ENCODE measurements at places on chromosomes 16 and 17.

DNA sequence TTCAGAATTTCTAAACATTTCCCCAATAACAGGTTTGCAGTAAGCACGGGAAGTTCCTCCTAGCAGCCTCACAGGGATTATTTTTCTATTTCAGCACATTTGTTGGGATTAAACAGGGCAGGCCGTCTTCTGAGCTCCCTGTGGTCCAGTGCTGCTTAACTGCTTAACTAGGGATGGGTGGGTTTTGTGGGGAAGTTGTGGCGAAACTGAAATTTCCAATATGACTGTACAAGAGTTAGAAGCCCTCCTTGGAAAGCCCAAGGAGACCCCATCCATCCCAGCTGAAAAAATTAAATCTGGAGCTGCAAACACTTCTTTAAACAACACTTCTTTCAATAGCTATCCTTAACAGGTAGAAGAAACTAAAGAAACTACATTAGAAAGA is 22.2 kb downstream of the FAM117A start:
- DNase-seq: no peak

DNA sequence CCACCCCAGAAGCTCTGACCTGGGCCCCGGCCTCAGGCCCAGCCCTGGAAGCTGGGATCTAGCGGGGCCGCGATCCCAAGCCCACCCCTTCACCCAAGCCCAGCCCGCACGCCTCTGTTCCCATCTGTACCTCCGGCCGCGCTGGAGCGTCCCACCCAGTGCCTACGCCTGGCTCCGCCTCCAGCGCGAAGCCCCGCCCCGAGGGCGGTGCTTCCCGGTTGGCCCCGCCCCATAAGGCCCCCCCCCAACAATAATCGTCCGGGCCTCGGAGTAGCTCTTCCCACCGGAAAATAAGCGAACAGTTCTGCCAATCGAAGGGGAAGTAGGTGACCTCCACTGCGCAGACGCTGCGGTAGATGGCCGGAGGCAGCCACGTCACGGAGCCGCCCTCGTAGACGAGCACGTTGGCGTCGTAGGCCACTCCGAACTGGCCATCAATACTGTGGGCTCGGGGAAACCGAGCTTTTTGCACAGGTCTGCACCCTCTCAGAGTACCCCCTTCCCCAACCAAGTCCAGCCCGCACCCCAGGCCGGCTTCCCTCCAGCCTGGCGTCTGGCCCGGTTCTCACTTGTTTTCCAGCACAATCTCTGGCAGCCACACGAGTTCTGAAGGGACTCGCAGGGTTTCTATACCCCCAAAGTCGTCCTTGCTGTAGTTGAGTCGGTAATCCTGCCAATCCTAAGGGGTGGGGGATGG is 1.1 kb downstream of the CHRNE start:
- DNase-seq: no peak

- no peak for DNase-seq
Measured at GRCh38 chr17:38568845-38569510, 36.8 kb downstream of the SRCIN1 start.

GRCh38 chr17:2050300-2051060 is 4.4 kb upstream of the HIC1 start:
- peak; percentile 54 for DNase-seq

- no peak for DNase-seq
Measured at GRCh38 chr17:75468779-75469373, 12.4 kb downstream of the TMEM94 start.

DNA sequence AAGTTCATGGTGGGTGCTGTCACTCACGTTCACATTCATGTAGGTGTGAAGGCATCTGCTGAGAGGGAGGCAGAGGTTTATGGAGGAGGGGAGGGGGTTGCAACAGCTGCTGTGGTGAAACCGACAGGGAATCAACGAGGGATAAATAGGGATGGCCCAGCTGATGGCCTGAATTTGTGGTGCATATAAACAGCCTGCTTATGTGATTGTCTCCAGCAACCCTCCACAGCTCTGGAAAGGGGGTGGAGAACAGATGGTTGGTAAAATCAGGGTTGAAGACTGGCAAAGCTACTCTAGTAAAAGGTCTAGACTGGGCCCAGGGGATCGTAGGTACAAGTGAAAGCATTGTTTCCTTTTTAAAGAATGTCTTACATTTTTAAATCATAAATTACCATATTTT is 53.7 kb downstream of the IQCK start:
- DNase-seq: no peak

GRCh38 chr17:8031261-8031661 is 7.6 kb upstream of the ALOX15B start:
- DNase-seq: no peak

- DNase-seq: peak; percentile 24
Measured at GRCh38 chr16:69329369-69330285, 761 bp downstream of the PDF start.

DNA sequence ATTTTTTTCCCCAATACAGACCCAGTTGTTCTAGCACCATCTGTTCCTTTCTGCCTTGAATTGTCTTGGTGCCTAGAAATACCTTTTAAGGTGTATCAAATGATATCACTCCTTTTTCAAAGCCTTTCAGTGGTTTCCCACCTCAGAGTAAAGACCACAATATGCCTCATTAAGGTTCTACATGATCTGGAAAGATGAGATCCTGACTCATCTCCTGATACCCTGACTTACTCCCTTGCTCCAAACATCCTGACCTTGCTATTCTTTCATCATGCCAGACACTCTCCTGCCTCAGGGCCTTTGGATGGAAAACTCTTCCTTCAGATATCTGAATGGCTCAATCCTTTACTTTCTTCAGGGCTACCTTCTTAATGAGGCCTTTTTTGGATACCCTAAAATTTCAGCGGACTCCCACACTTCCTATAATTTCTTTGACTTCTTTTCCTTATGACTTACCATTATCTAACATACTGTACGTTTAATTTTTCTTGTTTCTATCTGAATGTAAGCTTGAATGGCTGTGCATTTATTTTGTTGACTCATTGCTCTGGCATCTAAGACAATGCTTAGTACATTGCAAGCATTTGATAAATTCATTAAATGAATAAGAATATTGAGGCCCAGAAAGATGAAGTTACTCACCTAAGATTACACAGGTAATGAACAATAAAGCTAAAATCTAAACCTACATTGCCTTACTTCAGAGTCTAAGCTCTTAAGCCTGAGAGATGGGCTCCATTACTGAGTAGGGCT is 19.2 kb downstream of the FLOT2 start:
- no peak for DNase-seq

DNA sequence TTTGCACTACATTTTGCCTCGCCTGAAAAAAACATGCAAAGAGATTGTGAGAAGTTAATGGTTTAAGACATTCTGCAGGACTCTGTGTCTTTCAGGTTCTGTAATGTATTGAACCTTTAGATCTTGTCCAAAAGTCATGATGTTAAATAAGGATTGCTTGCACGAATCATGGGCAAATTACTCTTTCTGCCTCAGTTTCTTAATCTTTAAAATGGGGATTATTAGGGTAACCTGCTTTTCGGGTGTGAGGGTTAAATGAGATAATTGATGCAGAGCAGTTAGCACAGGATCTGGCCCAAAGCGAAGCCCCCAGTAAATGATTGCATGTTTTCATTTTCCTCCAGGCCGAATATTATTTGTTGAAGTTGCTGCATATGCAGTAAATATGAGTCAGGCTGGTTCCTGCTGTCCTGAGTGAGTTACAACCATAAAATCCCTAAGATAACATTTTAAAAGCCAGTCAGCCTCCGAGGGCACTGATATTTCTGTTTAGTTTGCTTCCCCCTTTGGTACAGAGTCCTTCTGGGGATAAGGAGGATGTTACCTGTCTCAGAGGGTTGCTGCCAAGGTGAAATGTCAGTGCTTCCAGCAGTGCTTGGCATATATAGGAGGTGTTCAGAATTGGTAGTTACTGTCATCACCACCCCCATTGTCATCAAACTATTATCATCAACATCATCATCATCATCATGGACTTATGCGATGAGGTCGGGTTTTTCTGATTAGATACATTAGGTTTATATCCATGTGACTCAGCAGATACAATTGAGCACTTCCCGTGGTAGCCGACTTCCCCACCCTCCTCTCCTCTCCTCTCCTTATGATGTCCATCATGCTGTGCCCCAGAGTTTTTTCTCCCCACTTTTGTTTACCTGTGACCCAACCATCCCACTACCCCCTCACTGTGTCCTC is 20.6 kb upstream of the ARHGAP17 start:
- no peak for DNase-seq

DNA sequence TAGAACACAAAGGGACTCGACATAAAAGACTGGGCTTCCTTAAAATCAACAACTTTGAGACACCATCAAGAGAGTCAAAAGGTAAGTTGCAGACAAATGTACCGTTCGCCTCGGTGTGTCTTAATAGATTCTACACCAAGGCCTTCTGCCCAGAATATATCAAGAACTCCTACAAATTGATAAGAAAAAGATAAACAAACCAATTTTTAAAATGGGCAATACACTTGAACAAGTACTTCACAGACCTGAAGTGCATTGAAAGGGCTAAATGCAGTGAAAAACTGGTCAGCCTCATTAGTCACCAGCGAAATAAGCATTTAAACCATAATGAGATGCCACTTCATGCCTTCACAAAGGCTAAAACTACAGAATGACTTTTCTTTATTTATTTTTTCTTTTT is 20.4 kb upstream of the BAHCC1 start:
- DNase-seq: no peak

Data from stimulated activated CD8-positive, alpha-beta memory T cell treated with anti-CD3 and anti-CD28 coated beads, Interleukin-4, amount 100 ng/mL, for 24 hours (primary cell).